ENCODE measurements at places on chromosomes 7 and 10.

- DNase-seq: no peak
Measured at GRCh38 chr10:89981891-89982290, 280.5 kb downstream of the KIF20B start.

DNA sequence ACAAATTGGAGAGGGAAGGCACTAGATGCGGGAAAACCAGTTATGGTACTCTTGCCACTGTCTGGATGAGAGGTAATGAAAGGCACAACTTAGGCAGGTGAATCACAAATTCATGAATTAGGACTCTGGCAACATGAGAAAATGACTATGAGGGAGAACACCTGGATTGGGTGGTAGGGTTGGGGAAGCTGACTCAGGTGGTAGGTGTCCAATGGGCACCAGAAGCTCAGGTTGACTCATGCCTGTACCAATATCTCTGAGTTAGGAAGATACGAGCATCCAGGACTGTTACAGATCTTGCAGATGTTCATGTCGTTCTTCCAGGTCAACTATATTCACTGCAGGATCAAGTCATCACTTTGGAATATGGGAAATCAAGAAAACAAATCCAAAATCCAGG, 56.7 kb downstream of the NPY start:
- no peak for DNase-seq

DNA sequence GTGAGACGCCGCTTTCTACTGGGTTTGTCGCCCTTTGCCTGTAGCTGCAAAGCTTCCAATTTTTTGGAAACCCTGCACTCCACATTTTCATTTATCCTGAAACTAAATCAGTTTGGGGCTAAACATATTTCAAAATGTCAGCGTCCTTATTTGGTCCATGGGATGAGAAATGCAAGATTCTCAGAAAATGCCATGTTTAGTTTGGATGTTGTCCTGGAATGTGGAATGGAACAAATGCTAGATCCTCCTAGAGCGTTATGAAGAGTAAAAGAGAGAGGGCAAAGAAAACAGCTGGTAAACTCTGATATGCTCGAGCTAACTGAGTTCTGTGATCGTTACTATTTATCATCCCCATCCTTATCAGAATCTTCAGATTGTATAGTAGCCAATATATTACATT, 236.9 kb downstream of the KLF6 start:
- no peak for DNase-seq

DNA sequence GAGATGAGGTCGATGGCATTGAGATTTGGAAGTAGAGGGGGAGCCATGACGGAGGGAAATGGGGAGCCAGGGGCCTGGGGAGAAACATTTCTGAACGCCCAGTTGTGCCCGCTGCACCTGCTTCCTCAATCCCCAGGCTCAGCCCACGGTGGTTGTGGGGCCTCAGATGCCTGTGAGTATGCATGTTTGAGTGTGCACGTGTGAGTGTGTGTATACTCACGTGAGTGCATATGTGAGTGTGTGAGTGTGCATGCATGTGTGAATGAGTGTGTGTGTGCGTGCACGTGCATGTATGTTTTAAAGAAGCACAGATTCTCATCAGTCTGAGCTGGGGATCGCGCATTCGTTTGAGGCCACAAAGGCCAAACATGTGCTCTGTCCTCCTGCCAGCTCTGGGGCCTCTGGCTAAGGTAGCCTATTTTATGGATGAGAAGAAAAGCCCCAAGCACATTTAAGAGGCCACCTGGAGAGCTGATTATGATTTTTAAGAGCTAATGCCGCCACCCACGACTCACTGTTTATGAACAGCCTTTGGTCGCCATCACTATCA, 154.8 kb downstream of the ARHGAP12 start:
- DNase-seq: no peak

DNA sequence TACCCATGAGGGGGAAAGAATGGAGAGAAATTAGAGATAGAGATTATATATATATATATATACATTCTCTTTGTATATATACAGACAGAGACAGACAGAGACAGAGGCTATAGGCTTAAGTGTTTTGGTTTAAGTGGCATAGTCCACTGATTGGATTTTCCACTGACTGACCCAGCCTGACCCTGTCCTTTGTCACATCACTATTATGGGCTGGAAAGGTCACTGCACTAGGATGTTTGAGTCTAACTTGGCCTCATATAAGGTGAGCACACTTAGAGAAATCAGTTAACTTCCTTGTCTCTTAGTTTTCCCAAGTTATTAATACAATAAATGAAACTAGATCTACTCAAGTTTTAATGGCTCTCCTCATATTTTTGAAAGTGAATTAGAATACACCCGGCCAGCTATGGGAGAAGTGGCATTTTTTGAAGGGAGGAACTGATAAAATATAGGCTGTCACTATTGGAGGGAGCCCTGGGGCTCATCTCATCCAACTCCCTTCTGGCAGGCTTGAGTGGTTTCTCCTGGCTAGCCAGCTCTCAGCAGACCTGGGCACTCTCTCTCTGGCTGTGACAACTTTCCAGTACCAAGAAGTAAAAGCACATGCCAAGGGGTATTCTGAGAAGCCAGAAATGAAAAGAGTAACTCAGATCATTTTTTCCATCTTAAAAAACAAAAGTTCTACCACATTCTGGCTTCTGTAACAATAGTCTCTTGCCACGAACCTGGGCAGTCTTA, 455.6 kb upstream of the ANKRD30A start:
- no peak for DNase-seq

DNA sequence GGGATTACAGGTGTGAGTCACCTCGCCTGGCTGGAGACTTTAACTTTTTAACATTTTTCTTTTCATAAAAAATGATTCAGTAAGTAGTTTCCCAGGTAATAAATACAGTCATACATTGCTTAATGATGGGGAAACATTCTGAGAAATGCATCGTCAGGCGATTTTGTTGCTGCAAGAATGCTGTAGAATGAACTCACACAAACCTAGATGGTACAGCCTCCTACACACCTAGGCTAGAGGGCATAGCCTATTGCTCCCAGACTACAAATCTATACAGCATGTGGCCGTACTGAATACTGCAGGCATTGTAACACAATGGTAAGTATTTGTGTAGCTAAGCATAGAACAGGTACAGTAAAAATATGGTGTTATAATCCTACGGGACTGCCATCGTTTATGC, 108.5 kb upstream of the SFMBT2 start:
- no peak for DNase-seq

GRCh38 chr10:73892310-73893030, 18.1 kb upstream of the CAMK2G start:
- no peak for DNase-seq

- DNase-seq: no peak
Measured at GRCh38 chr7:143396182-143396581, 12.5 kb downstream of the EPHA1 start.

DNA sequence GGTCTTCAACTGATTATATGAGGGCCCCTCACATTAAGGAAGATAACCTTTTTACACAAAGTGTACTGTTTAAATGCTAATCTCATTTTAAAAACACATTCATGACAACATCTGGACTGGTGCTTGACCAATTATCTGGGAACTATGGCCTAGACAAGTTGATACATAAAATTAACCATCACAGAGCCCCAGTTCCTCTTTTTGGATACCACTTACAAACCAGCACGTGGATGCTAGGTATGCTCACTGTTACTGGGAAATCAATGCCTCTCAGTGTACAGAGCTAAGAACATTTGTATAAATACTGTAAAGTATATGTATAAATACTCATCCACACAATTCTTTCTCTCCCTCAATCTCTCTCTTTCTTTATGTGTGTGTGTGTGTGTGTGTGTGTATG, 1217.8 kb upstream of the LRRTM3 start:
- no peak for DNase-seq

DNA sequence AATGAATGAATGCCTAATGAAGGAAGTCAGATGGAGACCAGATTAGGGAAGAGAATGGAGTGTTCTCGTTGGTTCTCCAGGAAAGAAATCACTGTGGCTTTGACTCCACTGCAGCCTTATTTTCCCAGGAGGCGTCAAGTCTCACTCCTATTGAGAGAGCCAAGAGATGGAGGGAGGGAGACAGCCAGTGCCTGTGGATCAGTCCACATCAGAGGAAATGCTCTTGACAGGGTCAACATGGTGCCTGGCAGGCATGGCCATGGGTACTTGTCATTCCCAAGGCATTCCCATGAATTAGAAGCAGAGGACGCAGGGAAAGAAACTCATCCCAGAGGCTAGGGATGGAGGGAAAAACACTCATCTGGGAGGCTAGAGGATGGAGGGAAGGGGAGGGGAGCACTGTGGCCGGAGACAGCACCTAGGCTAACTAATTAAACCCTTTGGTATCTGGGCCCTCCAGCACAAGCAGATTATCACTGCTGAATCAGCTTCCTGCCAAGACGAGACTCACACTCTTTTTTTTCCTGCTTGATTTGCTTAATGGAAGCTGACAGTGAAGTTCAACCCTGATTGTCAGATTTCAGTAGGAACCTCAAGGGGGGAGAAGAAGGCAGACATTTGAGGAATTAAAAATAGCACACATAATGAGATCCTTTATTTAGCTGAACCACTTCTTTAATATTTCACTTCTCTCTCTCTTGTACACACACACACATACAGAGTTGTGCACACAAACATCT, 1233.2 kb upstream of the AUTS2 start:
- DNase-seq: no peak

- no peak for DNase-seq
Measured at GRCh38 chr7:129110982-129111376, 33.5 kb upstream of the TSPAN33 start.

DNA sequence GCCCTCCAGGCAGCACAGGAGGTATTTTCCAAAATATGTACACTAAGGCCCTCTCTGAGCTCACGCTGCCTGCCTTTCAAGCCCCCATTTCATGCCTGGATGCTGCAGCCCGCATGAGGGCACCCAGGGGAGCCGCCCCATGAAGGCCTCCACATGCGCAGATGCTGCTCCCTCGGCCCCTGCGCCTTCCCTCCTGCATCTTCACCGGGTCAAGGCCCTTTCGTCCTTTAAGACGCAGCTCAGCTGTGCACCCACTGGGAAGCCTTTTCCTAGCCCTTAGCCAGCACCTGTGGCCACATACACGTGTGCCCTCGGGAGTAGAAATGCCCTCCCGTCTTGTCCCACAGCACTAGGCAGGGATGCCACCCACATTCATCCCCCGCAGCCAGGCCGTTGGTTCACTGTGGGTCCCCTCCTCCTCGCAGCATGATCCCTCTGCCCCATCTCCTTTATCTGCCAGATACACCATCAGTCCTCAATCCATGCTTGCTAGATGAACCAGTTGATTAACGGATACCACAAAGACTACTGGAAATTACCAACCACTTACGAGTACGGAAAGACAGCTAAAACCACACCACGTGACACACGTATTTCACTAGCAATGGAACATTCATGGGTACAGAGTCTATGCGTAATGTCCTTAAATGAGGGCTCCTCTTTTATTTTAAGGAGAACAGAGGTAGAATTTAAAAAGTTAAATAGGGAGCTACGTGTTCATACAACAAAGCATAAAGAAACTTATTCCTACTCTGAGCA, 278.0 kb downstream of the TNS3 start:
- DNase-seq: no peak

GRCh38 chr7:48421357-48421756, 250.1 kb downstream of the ABCA13 start:
- DNase-seq: no peak

GRCh38 chr10:111873621-111874135, 309.9 kb downstream of the GPAM start:
- DNase-seq: no peak

- DNase-seq: no peak
Measured at GRCh38 chr7:38700116-38700515, 68.9 kb upstream of the AMPH start.

- DNase-seq: no peak
Measured at GRCh38 chr7:86991771-86992191, 67.7 kb downstream of the ELAPOR2 start.

GRCh38 chr7:121195874-121196273, 132.9 kb upstream of the WNT16 start:
- no peak for DNase-seq

GRCh38 chr7:81783818-81784217, 14.0 kb upstream of the HGF start:
- DNase-seq: no peak

- no peak for DNase-seq
Measured at GRCh38 chr10:78768041-78768835, 300.5 kb upstream of the ZMIZ1 start.

DNA sequence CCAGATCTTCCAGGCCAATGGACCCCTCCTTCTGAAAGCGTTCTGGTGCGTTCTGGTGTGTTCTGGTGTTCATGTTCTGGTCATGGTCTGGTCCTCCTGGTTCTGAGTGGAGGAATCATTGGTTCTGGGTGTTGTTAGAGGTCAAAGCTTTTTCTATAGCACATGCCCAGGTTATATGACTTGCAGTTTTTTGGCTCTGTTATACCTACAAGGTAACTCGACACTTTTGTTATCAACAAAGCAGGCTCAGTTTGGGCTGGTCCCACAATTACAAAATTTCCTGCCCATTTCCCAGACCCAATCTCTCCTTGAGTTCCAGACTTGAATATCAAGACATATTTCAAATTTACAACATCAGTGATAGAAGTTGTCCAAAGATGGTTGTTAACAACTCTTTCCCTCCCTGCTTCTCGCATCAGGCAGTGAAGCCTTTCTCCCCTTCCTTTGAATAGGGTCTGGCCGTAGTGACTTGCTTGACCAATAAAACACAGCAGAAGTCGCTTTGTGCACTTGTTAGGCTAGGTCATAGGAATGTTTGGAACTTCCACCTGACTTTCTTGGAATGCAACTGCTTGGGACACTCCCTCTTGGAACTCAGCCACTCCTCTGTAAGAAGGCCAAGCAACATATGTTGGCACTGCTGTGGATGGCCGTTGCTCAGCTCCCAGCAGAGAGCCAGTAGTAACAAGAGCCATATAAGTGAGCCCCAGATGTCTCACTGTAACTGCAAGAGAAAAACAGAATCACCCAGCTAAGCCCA, 83.1 kb upstream of the STEAP1B start:
- DNase-seq: no peak

DNA sequence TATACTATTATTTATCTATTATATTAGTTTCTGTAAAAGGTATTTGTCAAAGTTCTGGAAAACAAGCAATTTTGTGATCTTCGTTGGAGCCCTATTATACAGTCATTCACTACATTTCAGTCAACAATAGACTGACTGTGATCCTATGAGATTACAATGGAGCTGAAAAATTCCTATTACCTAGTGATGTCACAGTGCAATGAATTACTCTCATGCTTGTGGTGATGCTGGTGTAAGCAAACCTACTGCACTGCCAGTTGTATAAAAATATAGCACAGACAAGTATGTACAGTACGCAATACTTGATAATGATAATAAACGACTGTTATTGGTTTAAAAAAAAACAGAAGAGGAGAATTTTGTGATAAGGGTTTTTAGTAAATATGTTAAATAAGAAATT, 21.4 kb downstream of the OR6V1 start:
- no peak for DNase-seq
